ENCODE measurements at places on chromosomes 7 and 10. TPM values are rescaled to one million over a fixed set of nuclear protein-coding genes. Genes with fewer than 3 reads are reported as not detected.

Gene FRMD4A
- 63.6 TPM for polyA plus RNA-seq

Gene ACHE
- 0.07 TPM for polyA plus RNA-seq

Gene TWIST1
- polyA plus RNA-seq = 7.2 TPM

Gene SMO
- polyA plus RNA-seq = 4.5 TPM

Gene ZNF655
- polyA plus RNA-seq = 59.5 TPM

- no peak for DNase-seq
Observed at GRCh38 chr7:39164887-39165286, 187.2 kb downstream of the POU6F2 start.

DNA sequence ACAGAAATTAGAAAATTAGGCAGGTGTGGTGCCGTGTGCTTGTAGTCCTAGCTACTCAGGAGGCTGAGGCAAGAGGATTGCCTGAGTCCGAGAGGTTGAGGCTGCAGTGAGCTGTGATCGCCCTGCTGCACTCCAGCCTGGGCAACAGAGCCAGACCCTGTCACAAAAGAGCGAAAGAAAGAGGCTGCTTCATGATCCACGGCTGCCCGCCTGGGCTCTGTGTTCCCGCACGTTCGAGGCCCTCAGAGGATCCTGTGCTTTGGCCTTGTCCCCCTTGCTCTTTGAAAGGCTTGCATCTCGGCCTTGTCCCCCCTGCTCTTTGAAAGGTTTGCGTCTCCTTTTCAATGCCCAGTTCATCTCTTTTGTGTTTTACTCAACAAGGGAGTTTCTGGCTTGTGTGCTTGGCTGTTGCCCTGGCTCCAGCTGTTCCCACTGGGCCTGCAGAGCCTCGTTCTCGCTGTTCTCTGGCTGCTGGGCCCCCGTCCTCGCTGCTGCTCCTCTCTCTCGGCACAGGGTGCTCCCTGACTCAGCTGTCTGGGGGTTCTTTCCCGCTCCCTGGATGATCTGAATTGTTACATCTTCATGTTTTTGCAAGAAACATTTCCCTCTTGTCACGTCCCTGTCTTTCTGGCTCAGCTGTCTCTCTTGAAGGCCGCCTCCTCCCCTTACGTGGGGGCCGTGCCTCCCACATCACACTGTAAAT, 45.1 kb upstream of the INPP5A start:
- DNase-seq = no peak

GRCh38 chr10:58675321-58675720, 162.6 kb downstream of the BICC1 start:
- no peak for DNase-seq

- DNase-seq = no peak
Observed at GRCh38 chr7:1666317-1666822, 3.7 kb upstream of the ELFN1 start.

GRCh38 chr10:86263907-86264306, 102.7 kb downstream of the GRID1 start:
- no peak for DNase-seq

DNA sequence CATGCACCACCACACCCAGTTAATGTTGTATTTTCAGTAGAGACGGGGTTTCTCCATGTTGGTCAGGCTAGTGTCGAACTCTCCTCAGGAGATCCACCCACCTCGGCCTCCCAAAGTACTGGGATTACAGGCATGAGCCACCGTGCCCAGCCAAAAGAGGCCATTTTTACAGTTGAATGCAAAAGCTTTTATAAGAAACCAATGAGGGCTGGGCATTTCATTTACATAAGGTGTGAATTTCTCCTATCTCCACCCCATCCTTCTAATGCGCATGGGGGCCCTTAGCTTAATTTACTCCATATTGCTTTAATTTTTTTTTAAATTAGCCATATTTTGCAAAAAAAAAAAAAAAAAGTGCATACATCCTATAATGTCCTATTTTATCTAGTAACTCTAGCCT, 25.1 kb upstream of the EIF4H start:
- DNase-seq = no peak

- peak; percentile 36 for DNase-seq
Observed at GRCh38 chr7:17939606-17940301, 540 bp downstream of the SNX13 start.

DNA sequence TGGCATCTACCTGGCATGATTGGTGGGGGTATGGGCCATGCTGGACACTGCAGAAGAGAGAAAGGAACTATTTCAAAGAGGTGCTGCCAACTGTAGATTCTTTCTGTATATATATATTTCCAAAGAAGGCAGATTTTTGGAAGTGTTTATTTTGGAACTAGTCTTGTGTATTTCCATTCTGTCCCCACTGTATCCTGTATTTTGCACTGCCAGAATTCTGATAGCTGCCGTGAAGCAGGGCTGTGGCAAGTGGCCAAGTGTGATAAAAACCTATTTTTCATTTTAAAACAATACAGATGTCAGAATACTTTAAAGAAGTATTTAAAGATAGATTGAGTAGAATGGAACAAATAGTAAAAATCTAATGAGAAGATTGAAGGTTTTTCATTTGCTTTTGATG, 17.1 kb downstream of the MCU start:
- peak; percentile 48 for DNase-seq

- no peak for DNase-seq
Observed at GRCh38 chr7:105752671-105753275, 123.6 kb downstream of the ATXN7L1 start.

Data from fibroblast of lung (primary cell).